Neural progenitor cell (in vitro differentiated cells): ENCODE measurements at places on chromosomes 5 and 9. TPM values are rescaled to one million over a fixed set of nuclear protein-coding genes. Genes with fewer than 3 reads are reported as not detected.

GRCh38 chr5:57695179-57695578, 212.6 kb upstream of the ACTBL2 start:
- no peak for DNase-seq

Gene FBXL17
- total RNA-seq, result 6.3 and 7.6 TPM in 2 replicates

GRCh38 chr5:37132646-37133045, 116.5 kb downstream of the CPLANE1 start:
- DNase-seq, result no peak

GRCh38 chr5:127079994-127080491, 6.7 kb upstream of the C5orf63 start:
- DNase-seq, result peak; percentile 21

Gene KLF4
- total RNA-seq, result 0.51 and 2.1 TPM in 2 replicates

- no peak for DNase-seq
Measured at GRCh38 chr5:112594941-112595340, 142.7 kb upstream of the APC start.
